A549 treated with ZK216348 at 1 μM for 4 hours (cell line): ENCODE measurements at places on chromosomes 4 and X. TPM values are rescaled to one million over a fixed set of nuclear protein-coding genes. Genes with fewer than 3 reads are reported as not detected.

RTL9 gene
- 0.05 to 0.36 TPM (median 0.09 TPM) in 5 replicates for total RNA-seq

MAGEA2B gene
- 0.12 to 0.21 TPM in 2 of 5 replicates, not detected in the others for total RNA-seq

PAGE2B gene
- not detected in 5 replicates for total RNA-seq

XG gene
- total RNA-seq, result not detected in 5 replicates

TKTL2 gene
- not detected in 5 replicates for total RNA-seq

POF1B gene
- total RNA-seq, result 1.9 to 3.1 TPM (median 2.6 TPM) in 5 replicates

L1CAM gene
- 18.2 to 26.1 TPM (median 21.4 TPM) in 5 replicates for total RNA-seq

TMPRSS11E gene
- total RNA-seq, result not detected in 5 replicates

CFP gene
- total RNA-seq, result 0.14 to 0.83 TPM (median 0.72 TPM) in 5 replicates

OTUD6A gene
- total RNA-seq, result not detected in 5 replicates

PABPC1L2A gene
- total RNA-seq, result not detected in 5 replicates

TTC29 gene
- total RNA-seq, result not detected in 5 replicates

CHRDL1 gene
- not detected in 5 replicates for total RNA-seq

BTK gene
- 0.06 to 0.60 TPM (median 0.20 TPM) in 4 of 5 replicates, not detected in the other for total RNA-seq

GRK4 gene
- 1.1 to 1.9 TPM (median 1.6 TPM) in 5 replicates for total RNA-seq

ASB12 gene
- not detected in 5 replicates for total RNA-seq

GABRA4 gene
- not detected in 5 replicates for total RNA-seq

ZFP92 gene
- total RNA-seq, result 0.46 to 0.77 TPM (median 0.54 TPM) in 5 replicates

SPANXA2 gene
- 0.23 to 0.46 TPM in 2 of 5 replicates, not detected in the others for total RNA-seq

SOX3 gene
- not detected in 5 replicates for total RNA-seq

FAM9C gene
- total RNA-seq, result 0.04 TPM in 1 of 5 replicates, not detected in the others

COL4A6 gene
- 13.2 to 17.1 TPM (median 15.8 TPM) in 5 replicates for total RNA-seq

GAGE2A gene
- not detected in 5 replicates for total RNA-seq

TEX13B gene
- total RNA-seq, result not detected in 5 replicates

CXCL13 gene
- not detected in 5 replicates for total RNA-seq

CENPVL2 gene
- not detected in 5 replicates for total RNA-seq

FAM47B gene
- total RNA-seq, result not detected in 5 replicates

DGAT2L6 gene
- total RNA-seq, result not detected in 5 replicates

ENOX2 gene
- 5.8 to 11.0 TPM (median 8.5 TPM) in 5 replicates for total RNA-seq

SNCA gene
- total RNA-seq, result 0.20 to 0.74 TPM (median 0.39 TPM) in 3 of 5 replicates, not detected in the others

SATL1 gene
- not detected in 5 replicates for total RNA-seq

SUPT20HL1 gene
- total RNA-seq, result not detected in 5 replicates

C4orf36 gene
- total RNA-seq, result 0.51 to 2.0 TPM (median 1.4 TPM) in 5 replicates

MTTP gene
- not detected in 5 replicates for total RNA-seq

S100G gene
- total RNA-seq, result not detected in 5 replicates

ADGRG4 gene
- total RNA-seq, result not detected in 5 replicates

EMCN gene
- total RNA-seq, result not detected in 5 replicates

TMPRSS11A gene
- not detected in 5 replicates for total RNA-seq
